ENCODE measurements at places on chromosomes 6 and 20.

DNA sequence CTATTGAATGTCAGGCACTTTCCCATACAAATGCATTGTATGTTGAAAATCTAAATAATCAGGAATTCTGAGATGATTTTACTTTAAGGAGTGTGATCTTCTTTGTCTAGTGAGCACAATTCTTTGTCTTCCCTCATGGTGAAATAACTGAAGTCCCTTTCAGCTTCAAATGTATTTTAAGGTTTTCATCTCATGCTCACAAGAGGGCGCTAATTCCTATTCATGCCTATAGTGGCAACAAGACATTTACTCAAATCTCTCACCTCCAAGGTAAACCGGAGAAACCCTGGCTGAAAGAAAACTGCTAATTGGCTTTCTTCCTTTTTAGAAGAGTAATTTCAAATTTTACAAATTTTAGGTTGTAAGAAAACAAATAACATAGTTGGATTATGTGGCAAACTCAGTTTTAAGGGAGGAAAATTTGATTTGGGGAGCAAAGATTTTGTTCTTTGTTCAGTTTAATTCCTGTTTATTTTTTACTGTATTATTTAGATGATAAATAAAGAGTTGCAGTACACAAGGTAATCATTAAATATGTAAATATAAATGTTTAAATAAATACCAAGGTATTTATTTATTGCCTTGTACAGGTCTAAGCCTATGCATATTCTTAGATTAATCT is 69.1 kb downstream of the SLC35F1 start:
- peak; percentile 42 for DNase-seq

DNA sequence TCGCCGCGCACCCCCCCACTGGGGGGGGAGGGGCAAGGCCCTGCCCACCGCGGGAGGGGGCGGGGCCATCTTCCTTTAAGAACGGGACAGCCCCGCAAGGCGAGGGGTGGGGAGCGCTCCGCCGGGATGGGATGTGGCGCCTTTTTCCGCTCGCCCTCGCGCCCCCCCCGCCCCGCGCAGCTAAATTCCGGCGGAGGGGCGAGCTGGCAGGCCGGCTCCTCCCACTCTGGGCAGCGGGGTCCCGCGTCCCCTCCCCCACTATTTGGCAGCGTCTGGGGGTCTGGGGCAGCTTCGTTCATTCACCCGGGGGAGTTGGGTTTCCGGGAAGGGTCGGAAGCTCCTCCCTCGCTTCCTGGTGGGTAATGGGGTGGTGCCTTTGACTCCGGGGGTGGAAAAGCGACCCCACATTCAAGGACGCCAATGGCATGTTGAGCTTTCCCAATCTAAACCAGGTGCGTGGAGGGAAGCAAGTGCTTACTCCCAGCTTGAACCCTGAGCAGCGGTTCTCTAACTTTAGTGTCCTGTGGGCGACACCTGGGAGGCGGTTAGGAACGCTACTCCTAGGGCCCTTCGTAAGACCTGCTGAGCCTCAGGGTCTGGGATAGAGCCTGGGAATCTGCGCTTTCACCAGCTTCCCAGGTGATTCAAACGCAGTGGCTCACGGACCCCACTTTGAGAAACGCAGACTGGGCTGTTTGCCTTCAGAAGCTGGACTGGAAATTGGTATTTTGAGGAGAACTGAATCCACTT is 927 bp downstream of the ASXL1 start:
- DNase-seq, result peak; percentile 73

DNA sequence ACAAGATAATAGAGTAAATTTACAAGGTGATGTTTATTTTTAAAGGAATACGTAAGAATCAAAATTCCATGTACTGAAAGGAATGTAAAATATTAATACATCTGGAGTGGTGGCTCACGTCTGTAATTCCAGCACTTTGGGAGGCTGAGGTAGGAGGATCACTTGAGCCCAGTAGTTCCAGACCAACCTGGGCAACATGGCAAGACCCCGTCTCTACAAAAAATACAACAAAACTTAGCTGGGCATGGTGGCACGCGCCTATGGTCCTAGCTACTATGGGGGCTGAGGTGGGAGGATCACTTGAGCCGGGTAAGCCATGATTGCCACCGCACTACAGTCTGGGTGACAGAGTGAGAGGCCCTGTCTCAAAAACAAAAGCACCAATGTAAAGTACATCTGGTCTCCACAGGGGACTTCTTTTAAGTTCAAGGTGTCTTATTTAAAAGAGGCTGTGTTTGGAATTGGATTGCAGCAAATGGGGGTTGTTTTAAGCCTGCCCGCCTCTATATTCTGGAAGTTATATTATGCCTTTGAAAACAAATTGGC is 36.9 kb downstream of the ARID1B start:
- DNase-seq, result no peak

DNA sequence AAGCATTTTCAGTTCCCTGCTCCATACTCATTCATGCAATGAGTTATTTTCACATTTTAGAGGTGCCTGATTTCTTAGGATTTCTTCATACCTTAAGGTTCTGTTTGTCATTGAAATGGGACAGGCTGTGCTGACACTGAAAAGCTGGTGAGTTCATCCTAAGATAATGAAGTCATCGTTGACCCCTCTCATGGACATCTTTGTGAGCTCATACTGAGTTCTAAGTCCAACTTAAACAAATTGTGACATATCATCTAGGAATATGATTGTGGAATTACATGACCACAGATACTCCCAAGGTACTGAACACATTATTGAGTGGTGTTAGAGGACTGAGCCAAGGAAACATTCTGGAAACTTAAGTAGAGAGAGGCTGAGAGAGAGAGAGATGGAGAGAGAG is 224.8 kb upstream of the JAG1 start:
- DNase-seq, result no peak

GRCh38 chr6:131602781-131603312 is 25.2 kb downstream of the MED23 start:
- no peak for DNase-seq

DNA sequence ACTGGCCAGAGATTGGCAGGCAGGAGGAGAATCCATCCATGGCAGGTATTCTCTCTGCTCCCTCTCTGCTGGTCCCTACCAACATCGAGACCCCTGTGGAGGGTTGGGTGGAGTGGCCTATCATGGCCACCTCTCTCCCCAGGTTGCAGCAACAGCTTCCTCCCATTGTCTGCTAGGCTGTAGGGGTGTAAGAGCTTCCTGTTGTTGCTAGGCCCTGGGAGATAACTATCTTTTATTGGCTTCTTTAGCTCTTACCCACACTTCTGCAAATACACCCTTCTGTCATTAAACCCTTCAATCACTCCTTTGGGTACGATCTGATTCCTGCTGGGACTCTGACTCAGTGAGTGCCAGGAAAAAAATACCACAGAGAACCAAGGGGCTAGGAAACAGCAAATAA is 66.6 kb upstream of the FAM184A start:
- no peak for DNase-seq

- peak; percentile 6 for DNase-seq
These were observed 41.5 kb downstream of the SH3BGRL2 start for GRCh38 chr6:79672631-79673111.

- DNase-seq, result no peak
These were observed 111.1 kb downstream of the IPCEF1 start for GRCh38 chr6:154245506-154245905.

- no peak for DNase-seq
These were observed 68.9 kb downstream of the PERP start for GRCh38 chr6:138038142-138038870.

DNA sequence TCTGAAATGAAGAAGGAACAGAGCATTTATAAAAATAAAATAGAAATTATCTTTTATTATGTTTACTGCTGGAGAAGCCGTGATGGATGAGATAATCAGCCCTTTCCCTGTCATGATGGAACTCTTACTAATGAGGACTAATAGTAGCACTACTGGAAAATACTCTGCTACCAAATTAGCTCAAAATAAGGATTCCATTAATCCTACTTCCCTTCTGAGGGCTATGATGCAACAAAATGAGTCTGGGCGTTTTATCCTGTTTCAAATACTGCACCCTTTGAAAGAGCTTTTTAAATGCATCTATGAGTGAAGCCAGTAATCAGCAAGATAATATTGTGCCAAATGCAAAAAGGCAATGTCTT is 59.3 kb upstream of the CARMIL1 start:
- no peak for DNase-seq

GRCh38 chr6:82987951-82988350 is 77.7 kb downstream of the UBE3D start:
- no peak for DNase-seq

DNA sequence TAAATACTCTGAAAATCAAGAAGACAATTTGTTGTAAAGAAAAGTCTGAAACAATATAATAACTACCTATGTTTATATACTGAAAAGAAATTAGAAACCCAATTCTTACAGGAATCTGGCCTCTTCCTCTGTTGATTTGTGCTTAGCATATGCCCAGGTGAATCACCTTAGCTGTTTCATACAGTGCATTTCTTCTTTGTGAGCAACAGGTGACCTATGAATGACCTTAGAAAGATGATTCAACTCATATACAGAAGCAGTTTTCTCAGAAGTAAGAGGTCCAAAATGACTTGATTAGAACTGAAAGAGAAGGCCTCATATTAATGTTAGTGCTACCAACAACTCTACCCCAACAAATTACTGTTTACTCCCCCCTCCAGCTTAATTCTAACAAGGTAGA is 419.5 kb upstream of the ID4 start:
- no peak for DNase-seq

DNA sequence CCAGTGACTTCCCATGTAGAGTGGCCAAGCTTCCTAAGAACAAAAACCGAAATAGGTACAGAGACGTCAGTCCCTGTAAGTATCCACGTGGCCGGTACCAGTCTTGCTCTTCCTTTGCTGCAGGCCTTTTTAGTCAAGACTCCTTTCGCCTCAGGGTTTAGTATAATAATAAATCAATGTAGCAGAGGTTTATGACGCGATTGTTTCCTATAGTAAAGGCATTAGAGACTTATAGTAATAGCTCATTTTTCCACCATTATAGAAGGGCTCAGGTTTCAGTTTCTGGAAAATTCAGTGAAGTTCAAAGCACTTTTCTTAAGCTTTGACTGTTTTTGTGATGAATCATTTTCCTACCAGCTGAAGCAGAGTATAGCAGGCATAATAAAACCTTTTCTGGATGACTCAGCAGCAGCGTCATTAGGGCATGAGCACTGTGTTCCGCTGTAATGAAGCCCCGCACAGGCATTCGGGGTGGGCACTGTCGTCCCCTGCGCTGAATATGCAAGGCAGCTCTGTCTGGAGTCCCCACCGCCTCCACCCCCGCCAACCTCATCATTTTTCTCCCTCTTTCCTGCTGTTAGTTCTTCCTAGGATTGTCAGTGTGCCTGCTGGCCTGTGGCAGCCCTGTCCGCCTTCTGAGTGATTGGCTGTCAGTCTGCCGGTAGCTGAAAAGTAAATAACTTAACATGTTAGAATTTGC is 51.3 kb downstream of the PTPN1 start:
- no peak for DNase-seq
